ENCODE measurements at places on chromosomes 2 and 18.

GRCh38 chr2:239606741-239607516 lies 206.1 kb upstream of the HDAC4 start:
- DNase-seq: no peak

GRCh38 chr2:174341293-174341994 lies 6.7 kb downstream of the SP9 start:
- DNase-seq: no peak

DNA sequence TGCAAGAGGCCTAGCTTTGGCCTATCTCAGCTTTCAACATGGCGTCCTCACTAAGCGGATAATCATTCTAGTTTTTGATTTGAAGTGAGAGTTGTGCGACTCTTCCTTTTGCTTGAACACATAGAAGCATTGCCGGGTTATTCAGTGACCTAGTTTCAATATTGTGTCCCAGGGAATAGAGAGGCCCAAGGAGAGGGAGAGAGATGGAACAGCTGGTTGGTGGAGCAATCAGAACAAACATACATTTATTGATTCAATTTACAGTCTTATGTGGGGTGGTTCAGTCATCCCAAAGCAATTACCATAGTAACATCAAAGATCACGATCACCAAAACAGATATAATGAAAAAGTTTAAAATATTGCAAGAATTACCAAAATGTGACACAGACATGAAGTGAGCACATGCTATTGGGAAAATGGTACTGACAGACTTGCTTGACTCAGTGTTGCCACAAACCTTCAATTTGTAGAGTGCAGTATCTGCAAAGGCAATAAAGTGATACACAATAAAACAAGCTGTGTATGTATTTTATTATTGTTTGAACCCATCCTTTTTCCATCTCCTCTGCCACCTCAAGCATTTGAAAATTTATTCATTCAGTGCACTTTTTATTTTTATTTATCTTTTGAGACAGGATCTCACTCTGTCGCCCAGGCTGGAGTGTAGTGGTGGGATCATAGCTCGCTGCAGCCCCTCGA lies 30.2 kb downstream of the COPS7B start:
- DNase-seq: no peak

- no peak for DNase-seq
These were observed 1.3 kb downstream of the BIRC6 start for GRCh38 chr2:32358111-32358482.

DNA sequence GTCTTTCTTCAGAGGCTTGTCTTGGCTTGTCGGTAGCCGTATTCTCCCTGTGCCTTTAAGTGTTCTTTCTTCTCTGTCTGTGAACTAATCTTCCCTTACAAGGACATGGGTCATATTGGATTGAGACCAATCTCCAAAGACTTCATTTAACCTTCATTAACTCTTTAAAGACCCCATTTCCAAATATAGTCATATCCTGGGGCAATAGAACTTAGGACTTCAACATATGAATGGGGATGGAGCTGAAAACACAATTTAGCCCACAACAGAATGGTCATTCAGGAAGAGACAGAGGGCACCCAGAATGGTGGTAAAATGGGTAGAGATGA lies 82.1 kb upstream of the TANK start:
- no peak for DNase-seq

GRCh38 chr2:238742066-238742465 lies 105.8 kb upstream of the TWIST2 start:
- no peak for DNase-seq

DNA sequence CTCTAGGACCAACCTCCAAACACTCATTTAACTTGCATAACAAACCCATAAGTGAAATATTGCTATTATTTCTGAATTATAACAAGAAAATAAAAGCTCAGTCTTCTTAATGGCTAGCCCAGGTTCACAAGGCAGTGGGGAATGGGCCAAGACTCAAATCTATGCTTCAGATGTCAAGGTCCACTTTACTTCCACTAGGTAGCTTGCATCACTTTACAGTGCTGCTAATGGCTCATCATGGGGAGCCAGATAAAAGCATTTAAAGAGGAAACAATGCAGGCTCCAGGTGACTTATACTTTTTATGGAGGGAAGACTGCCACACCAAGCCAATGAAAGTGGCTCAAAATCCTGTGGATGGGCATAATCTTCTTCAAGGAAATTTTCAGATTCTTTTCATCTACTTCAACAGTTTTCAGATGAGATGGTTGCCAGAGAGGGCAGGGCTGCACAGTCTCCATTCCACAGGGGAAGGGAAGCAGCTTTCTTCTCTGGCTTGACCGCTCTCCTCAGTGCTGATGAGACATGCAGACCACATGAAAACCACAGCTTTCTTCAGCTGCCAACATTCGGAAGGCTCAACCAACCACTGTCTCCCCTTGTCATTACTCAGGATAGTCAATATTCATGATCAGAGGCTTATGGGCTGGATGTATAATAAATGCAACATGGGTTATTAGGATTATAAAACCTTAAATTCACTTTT lies 361.9 kb upstream of the MEX3C start:
- no peak for DNase-seq

DNA sequence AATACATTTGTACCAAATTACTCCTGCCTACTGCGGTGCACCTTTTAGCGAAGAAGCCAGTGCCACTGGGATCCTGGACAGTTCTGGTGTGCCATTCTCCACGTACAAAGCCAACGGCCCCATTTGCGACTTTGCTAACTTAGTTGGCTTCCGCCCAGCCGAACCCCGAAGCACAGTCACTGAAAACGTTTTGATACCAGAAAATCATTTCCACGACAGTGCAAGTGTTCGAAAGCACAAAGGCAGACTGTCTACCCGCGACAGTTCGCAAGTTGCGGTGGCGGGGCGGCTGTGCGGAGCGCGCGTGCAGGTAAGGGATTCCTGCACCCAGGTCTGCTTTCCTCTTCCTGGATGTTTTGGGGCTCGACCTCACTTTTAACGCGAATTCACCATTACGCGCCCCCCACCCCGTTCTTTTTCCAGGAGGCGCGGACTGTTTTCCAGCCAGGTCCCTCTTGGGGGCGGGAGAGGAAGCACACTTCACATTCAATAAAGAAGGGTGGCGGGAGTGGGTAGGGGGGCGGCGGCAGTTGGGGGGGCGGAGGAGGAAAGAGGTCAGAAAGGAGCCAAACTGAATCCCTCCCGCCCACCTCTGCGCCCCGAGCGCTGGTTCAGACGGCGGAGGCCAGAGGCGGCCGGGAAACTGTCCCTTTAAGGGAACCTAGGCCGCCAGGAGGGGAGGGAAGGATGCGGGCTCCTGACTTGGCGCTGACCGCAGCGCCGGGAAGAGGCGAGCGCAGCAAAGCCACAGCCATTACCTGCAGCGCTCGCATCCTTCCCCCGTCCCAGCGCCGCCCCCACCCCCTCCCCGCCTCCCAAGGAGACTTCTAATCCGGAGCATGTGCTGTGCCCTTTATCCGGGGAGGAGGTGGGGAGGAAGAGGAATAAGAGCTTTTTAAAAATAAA lies 107.4 kb upstream of the KCTD1 start:
- no peak for DNase-seq

DNA sequence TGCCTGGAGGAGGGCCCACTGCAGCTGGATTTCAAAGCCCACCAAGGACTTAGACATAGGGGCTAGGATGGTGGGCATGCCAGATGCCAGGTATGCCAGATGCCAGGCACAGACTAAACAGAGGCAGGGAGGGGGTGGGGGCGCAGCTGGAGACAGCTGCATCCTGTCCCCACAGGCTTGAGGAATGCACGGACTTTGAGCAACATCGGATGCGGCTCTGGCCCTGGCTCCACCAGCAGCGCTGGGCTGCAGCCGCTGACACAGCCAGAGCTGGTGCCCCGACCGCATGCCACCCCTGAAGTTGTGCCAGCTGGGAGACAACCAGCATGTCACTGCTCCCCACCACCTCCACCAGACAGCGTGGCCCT lies 39.5 kb downstream of the AQP12A start:
- no peak for DNase-seq

DNA sequence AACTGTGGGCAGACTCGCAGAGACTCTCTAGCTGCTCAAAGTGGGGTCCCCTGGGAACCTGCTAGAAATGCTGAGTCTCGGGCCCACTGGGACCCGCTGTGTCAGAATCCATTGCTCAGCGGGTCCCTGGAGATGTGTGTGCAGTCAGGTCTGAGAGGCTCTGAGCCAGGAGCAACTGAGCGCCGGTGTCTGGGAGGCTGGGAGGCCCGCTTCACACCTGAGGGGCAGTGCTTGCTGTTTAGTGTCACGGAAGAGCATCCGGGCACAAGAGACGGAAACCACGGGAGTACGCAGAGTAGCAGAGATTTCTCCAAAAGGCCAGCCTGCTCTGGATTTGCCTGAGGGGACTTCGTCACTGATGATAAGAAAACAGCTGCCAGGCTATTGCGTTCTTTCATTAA lies 70.1 kb downstream of the EDAR start:
- no peak for DNase-seq

DNA sequence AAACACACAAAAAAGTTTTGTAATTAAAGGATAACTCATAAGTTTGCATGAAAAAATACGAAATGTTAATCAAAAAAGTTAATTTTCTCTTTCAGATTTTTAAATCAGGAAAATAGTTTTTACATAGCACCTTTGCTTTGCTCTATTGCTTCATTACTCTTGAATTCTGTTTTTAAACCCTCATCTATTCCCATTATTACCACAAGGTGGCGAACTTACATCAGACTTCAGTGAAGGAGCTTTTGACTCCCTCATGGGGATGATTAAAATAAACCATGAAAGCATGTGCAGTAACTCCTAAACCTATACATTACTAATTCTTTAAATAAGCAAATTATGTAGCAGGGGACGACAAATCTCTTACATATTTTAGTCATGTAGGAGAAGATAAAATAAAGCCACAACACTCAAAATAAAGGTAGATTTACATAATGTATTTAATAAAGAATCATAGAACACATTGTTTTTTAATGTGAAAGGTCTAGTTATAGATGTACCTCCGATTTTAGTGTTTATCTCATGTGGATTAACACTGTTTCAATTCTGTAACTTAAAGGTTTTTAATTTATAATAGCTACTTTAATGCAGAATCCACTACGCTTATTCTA lies 105.2 kb downstream of the NETO1 start:
- peak; percentile 19 for DNase-seq

GRCh38 chr2:206084870-206085741 lies 868 bp downstream of the INO80D start:
- no peak for DNase-seq

GRCh38 chr2:19478409-19478808 lies 120.0 kb upstream of the OSR1 start:
- DNase-seq: no peak

- DNase-seq: no peak
These were observed 64.5 kb downstream of the TMEM131 start for GRCh38 chr2:97931118-97931857.

GRCh38 chr2:70514612-70515055 lies 39.0 kb downstream of the TGFA start:
- no peak for DNase-seq

GRCh38 chr18:77197073-77197472 lies 52.6 kb upstream of the GALR1 start:
- DNase-seq: no peak

Measured in SW 1271 (cell line).